ENCODE measurements at places on chromosomes 16 and 17.

GRCh38 chr16:24018485-24018884 lies 182.7 kb downstream of the PRKCB start:
- no peak for DNase-seq

- no peak for DNase-seq
These were observed 66.0 kb downstream of the CACNG3 start for GRCh38 chr16:24322106-24322505.

DNA sequence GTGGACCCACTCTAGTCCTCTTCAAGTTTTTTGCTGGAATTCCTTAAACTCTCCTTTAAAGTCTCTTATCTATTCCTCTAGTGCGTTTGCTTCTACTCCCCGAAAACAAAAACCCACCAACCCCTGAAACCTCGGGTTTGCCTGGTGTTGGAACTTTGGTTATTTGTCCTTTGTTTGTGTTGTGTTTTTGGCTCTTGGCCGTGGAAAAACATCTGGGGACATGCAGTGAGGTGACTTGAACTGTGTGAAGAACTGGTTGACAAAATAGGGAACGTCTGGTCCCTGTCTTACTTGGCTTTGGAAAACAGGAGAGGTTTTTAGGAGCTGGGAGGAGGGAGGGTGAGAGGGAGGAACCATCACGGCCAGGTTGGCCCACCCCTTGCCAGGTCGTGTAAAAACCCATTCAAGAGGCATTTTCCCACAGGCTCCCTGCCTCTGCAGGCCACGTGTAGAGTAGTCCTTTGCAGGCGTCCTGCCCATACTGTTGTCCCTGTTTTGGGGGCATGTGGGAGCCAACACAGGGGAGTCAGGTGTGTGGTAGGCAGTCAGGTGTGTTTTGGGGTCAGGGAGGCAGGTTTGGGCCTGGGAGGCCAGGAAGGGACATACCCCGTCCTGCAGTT lies 169.3 kb downstream of the RAB11FIP4 start:
- no peak for DNase-seq

DNA sequence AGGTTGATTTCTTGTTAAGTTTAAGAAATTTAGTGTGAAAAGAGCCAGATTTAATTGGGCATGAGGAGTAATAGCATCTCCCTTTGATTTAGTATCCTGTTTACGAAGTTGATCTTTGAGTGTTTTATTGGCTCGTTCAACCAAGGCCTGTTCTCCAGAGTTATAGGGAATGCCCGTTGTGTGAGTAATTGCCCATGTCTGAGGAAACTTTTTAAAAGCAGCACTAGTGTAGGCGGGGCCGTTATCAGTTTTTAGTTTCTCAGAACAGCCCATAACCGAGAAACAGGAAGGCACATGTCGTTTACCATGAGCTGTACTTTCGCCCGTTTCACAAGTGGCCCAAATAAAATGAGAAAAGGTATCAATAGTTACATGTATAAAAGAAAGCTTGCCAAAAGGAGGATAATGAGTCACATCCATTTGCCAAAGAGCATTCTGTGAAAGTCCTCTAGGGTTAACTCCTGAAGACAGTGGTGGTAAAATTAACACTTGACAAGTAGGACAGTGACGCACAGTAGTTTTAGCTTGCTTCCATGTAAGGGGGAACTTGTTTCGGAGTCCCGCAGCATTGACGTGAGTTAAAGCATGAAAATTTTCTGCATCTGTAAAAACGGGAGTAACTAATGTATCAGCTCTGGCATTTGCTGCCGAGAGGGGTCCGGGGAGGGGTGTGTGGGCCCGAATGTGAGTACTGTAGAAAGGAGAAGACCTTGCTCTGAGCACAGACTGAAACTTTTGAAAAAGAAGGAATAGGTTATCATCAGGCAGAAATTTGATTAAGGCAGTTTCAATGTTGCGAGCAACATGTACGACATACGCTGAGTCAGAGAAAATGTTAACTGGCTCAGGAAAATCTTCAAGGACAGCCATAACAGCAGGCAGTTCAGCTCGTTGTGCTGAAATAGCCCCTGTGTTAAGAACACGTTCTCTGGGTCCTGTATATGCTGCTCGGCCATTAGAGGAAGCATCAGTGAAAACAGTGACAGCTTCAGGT lies 18.5 kb upstream of the KCTD5 start:
- DNase-seq = no peak

GRCh38 chr17:77645072-77646045 lies 313.1 kb upstream of the TNRC6C start:
- no peak for DNase-seq

DNA sequence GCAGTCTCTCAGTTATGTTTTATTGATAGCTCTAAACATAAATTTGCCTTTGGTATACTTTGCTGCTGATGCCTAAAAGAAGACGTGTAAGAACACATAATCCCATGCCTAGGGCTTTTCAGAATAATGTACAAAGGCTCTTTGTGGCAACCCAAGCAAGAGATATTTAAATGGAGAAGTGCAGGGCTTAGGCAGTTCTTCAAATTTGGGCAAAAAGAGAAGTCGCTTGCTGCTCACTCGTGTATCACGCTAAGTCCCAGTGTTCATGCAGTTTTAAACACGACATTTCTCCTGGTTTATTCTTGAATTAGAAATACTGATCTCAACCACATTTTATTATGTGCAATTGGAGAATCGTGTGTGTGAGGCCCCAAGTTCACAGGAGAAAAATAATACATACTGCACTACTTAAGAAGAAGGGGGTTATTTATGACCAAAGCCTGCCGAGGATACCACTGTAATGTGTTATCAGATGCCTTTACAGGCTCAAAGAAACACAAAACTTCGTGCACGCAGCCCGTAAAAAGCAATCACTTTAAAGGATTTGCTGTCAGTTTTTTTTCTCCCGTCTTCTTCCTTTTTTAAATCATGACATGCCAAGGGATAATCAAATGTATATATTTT lies 22.5 kb upstream of the IRX6 start:
- DNase-seq = no peak
